ENCODE measurements at places on chromosomes 6 and 20.

GRCh38 chr6:169700296-169700695 lies 1.5 kb downstream of the WDR27 start:
- DNase-seq = no peak

- no peak for DNase-seq
Observed at GRCh38 chr20:52789716-52790115, 182.4 kb upstream of the TSHZ2 start.

- no peak for DNase-seq
Observed at GRCh38 chr6:37456126-37456525, 23.1 kb downstream of the CMTR1 start.

DNA sequence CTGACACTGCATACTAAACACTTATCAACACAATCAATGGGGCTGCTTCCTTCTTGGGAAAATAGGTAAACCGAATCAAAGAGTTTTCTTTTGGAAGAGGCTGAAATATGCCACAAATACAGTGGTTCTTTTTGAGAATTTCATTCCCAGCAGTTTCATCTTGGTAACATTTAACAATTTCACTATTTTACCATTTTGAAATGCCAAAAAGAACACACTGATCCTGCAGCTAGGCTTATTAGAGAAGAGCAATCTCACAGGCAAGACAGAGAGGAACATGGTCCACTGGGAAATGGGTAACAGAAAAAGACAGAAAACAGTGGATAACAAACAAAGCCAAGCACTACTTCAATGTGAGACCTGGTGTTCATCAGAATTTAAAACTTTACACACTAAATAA lies 2.5 kb downstream of the CNR1 start:
- DNase-seq = no peak

DNA sequence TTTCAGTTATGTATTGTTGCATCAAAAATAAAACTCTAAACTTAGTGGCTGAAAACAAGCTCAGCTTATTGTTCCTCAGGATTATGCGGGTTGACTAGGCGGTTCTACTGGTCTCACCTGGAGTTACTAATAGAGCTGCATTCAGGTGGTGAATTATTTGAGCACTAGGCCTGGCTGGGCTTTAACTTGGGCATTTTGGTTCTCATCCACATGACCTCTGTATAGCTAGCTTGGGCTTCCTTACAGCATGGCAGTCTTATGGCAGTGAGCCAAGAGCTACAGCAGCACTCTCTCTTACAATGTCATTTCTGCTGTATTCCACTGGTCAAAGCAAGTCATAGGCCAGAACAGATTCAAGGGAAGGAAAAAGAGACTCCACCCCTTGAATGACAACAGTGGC lies 1.6 kb downstream of the PGBD1 start:
- DNase-seq = no peak

DNA sequence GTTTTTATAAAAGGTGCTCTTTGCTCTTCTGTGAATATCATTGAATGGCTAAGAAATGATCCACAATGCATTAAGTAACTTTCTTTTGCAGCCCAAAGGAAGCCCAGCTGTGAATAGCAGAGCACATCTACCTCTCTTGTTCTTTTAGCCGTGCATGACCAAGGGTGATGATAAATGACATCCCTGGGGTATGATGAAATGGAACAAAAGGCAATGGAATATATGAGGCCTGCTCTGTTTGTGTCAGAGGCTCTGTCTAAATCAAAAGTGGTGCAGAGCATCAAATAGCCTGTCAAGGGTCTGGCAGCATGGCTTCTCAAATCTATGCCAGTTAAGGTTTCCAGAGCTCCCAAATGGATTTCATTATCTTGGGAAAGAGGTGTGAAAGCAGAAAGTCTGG lies 362.6 kb upstream of the RNF217 start:
- no peak for DNase-seq

DNA sequence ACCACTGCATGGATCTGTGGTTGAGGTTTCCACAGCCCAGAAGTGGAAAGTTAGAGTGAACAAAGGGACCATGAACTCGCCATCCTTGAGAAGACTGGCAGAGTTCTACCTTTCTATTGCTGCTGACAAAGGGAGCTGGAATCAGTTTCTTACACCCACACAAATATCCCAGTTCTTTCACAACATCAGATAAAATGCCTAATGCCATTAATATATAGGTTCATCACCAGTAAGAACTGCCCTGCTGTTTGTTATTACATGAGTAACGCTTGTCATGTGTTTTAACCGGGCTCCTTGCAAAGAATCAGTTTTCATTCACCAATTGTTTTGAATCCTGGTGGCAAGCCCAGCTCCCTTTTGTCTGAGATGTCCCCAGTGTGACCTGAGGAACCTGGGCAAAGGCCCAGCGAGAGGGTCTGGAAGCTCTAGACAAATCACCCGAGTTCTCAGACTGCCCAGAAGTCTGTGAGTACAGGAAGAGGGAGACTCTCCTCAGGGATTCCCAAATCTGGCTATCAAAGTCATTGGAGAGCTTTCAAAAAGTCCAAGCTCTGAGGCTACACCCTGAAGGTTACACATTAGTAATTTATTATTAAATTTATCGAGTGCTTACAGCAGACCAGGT lies 7.5 kb upstream of the CD164 start:
- DNase-seq = no peak

GRCh38 chr20:52379723-52380336 lies 188.3 kb upstream of the ZFP64 start:
- DNase-seq = no peak

DNA sequence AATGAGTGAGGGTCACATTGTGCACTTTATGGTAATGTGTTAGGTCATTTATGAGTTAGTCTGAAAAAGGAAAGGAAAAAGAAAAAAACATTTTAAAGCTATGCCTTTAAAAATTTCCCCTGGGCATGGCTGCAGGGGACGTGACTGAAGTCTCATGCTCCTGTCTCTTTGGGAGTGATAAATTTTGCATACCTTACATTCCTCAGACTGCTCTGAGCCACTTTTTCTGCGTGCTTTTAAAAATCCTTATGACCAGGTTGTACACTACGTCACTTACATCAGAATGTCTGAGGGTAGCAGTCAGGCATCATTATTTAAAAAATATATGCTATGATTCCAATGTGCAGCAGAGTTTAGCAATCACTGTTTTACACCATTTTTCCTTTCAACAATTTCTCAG lies 121.2 kb downstream of the RFPL4B start:
- DNase-seq = no peak

DNA sequence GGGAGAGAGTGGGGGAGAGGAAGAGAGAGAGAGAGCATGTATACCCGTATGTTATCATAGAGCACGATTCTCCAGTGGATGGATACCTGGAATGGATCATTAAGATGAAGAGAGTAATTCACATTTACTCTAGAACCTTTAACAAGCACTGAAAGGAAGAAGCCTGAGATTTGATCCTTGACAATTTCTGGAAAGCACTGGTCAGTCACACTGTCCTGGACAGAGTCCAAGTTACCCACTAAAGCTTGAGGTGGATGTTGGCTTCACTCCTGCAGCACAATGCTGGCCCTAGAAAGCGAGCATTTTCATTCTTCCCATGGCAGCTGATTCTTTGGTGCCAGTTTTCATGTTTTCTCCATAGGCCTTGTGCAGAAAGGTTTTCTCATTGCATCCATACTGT lies 25.6 kb downstream of the NFYA start:
- no peak for DNase-seq

- peak; percentile 26 for DNase-seq
Observed at GRCh38 chr6:14784596-14785492, 461.0 kb upstream of the JARID2 start.

DNA sequence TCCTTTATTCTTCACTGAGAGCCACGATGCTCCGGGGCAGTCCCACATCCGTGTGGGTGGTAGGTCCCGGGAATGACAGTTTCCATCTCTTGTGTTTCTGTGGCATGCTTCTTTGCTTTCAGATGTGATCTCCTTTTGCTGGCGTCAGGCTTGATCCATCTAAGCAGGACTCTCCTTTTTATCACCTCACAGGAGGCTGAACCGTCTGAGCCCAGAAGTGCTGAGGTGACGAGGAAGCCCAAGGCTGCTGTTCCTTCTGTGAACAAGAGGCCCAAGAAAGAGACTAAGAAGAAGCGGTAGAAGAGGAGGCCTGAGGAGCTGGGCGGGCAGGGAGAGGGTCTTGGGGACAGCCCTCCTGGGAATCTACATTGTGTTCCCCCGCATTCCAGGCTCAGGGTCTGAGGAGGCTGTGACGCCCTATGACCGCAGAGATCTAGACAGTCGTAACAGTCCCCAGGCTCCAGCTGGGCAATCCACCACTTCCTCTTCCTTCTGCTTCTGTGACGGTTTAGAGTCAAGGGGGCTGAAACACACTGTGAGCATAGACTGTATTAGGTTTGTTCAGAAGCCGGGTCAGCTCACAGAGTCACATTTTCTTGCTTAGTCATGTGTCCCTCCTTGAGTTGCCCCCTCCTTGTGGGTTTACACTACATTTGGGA lies 26.8 kb downstream of the MANBAL start:
- peak; percentile 51 for DNase-seq

DNA sequence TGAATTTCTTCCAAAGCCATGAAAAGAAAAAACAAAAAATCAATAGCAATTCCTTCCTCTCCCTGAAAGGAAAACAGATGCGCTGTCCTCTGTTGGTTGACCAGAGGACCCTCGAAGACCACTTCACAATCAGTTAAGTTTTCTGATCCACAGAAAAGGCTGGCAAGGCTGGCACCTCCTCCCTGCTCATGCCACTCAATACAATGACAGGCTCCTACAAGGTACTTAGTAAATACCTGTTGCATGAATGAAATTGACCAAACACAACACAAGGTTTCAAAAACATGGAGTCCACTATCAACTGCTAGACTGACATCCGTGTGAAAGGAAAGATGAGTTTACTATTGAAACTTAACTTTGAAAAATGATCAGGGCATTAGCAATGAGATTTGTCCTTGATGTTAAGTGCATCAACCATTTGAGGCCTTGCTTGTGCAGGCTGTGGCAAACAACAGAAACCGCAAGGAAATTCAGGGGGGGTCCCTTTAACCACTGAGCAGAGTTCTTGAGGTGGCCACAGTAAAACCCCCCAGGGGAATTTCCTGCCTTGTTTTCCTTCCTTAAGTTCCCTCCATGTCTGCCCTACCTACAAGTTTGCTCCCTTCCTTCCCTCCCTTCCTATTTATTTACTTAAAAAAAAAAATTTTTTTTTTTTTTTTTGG lies 27.9 kb upstream of the RTF2 start:
- DNase-seq = peak; percentile 25

- peak; percentile 81 for DNase-seq
Observed at GRCh38 chr6:31396422-31397152, 6.8 kb upstream of the MICA start.

GRCh38 chr20:60016406-60016805 lies 58.2 kb downstream of the CDH26 start:
- DNase-seq = no peak

- no peak for DNase-seq
Observed at GRCh38 chr20:61901392-61902220, 164.1 kb downstream of the TAF4 start.

GRCh38 chr6:13992417-13993055 lies 67.8 kb downstream of the RNF182 start:
- DNase-seq = no peak

GRCh38 chr6:134456226-134456625 lies 138.3 kb upstream of the SGK1 start:
- no peak for DNase-seq

DNA sequence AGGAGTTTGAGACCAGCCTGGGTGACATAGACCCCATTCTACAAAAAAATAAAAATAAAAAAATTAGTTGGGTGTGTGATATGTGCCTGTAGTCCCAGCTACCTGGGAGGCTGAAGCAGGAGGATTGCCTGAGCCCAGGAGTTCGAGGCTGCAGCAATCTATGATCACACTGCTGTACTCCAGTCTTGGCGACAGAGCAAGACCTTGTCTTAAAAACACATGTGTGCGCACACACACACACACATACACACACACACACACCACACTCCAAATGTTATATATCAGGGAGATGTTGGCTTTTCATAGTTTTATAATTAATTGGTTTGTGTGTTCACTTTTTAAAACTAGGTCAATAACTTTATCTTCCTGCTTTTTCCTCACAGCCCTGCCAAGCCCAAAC lies 110.5 kb downstream of the RTN4IP1 start:
- no peak for DNase-seq

DNA sequence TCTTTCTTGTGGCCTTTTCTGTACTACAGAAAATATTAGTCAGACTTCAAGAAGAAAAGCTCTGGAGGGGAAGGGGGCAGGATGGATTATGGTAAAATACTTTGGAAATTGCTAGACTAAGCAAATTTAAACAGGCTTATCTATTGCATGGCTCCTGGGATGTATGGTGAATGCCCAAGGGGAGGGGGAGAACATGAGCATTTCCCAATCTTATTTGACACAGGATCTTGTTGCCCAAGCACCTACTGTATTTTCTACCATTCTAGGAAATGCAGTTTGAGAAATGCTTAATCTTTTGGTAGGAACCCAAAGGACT lies 86.1 kb upstream of the LAMP5 start:
- DNase-seq = no peak

- DNase-seq = no peak
Observed at GRCh38 chr20:41052742-41053419, 24.3 kb downstream of the TOP1 start.

- DNase-seq = no peak
Observed at GRCh38 chr6:106516616-106517015, 112.7 kb downstream of the RTN4IP1 start.

DNA sequence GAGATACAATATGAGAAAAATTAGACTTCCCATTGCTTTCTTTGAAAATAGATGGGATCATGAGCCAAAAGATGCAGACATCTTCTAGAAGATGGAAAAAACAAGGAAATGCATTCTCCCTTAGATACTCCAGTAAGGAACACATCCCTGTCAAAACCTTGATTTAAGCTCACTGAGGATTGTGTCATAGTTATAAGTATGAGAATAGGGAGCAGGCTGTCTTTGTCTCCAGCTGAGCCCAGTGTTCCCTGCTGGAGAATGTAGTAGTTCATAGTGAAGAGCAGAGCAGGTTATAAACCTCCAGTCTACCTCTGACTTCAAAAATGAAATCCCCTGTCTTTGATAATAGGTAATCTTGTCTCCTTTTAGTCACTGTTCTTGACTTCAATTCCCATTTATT lies 589.9 kb downstream of the PHF3 start:
- no peak for DNase-seq

DNA sequence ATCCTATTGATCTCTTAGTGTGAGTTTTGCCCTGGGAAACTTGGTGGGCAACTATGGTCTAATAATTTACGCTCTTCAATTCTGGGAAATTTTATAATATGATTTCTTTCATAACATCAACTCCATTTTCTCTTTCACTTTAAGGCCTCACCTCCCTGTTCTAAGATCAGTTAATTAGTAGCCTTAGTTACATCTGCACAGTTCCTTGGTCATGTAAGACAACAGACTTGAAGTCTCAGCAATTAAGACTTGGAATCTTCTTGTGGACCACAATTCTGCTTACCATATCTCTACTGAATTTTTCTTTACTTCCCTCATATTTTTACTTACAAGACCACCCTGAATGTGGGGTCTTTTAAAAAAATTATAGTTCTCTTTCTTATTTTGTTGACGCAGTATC lies 8.7 kb downstream of the ENPP3 start:
- DNase-seq = no peak

All from T-cell (primary cell).